ENCODE measurements at places on chromosomes 1 and 21.

- DNase-seq, result no peak
Measured at GRCh38 chr1:6211731-6212130, 5.8 kb downstream of the RNF207 start.

DNA sequence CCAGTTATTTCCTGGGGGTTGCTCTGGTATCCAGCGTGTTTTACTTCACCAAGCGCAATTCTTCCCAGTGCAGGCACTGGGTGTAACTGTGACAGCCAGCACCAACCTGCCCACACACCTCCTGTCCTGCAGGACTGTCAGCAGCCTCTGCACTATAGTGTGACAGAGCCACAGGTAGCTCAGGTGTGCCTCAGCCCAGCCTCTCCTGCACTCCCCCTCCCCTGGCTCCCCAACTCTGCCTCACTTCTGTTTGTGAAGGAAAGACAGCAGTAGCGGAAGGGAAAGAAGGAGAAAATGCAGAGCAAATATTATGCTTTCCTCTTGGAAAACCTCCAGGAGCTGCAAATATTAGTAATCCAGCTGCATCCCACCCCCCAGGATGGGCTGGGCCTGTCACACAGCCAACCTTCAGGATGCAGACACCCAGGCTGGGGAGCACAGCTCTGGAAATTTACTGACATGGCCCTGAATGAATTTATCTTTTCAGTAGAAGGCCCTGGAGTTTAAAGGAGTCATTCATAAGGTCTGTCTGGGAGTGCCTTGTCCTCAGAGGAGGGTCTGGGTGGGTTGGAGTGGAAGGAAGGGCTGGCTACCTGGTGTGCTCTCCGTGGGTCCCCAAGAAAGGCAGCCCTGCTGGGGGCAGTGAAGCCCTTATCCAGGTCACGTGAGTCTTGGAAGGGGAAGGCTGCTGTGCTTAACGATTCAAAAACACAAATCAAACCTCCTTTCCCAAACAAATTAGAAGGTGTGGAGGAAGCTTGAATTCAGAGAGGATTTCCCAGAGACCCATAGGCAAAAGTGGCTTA, 20.9 kb downstream of the CAPN2 start:
- no peak for DNase-seq

DNA sequence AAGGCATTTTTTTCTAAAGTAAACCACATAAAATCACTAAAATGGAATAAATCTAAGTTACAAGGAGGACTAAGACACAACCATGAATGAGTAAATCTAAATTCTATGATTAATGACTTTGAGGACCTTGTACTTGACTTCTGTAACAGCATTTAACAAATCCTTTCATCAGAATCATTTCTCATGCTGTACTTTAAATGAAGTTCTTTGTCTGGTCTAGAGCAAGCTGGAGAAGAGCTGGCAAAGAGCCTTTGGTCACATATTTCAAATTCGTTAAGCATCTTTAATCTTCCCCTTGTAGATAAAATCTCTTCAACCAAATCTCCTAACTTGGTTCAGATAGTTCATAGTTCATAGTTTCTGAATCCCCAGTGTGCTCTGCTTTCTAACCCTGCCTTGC, 405.4 kb downstream of the PTPRC start:
- DNase-seq, result no peak

DNA sequence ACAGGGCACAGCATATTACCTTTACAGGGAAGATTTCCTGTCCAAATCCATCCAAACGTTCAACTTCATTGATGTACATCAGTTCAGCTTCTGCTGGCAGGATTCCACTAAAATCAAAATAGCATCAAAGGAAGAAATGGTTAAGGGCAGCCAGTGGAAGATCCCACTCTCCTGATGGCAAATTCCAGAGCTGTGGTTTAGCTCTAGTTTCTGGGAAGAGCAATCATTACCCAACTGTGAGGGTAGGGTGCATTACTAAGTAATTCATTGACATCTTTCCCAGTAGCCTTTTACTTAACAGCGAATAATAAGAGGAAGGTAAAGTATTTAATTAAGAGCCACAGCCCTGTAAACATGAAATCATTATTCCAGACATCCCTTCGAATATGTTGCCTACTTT, 120.7 kb downstream of the SMYD2 start:
- no peak for DNase-seq

DNA sequence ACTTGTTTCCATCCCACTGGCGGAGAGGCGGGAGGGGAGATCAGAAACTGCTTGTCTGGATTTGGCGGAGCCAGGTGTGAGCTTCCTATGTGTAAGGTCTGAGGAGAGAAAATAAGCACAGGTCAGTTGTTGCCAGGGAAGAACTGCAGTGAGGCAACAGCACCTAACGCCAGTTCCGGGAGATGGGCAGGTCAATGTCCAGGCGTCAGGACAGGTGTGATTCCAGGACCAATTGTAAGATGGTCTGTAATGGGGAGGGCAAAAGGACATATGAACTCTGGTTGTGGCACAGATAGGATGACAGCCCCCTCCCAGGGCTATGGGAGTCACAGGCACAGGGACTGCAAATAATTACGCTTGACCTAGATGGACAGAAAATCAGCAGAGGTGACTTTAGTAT, 9.6 kb upstream of the KCNE1 start:
- DNase-seq, result no peak

DNA sequence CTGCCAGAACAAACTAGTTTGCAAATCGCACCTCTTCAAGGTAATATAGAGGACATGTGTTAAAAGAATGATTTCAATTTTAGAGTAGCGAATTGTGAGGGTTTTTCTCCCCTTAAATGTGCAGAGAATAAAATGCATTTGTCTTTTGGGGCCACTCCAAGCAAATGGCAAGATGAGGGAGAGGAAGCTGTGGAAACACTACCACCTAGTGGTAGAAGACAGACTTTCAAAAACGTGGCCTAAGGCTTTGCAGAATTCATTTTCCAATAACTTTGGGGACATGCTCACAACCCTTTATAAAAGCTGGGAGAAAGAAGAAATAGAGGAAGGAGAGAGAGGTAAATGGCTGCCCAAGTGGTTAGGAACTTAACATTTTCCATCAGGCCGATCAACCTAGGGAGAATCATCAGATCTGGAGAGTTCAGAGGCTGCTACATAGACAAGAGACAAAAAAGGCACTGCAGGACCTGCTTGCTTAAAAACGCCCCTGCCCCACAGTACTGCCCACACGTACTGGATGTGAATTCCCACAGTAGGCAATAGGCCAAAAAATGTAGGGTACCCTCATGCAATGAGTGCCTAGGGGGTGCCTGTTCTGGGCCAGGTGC, 15.7 kb upstream of the RCAN1 start:
- peak; percentile 83 for DNase-seq

DNA sequence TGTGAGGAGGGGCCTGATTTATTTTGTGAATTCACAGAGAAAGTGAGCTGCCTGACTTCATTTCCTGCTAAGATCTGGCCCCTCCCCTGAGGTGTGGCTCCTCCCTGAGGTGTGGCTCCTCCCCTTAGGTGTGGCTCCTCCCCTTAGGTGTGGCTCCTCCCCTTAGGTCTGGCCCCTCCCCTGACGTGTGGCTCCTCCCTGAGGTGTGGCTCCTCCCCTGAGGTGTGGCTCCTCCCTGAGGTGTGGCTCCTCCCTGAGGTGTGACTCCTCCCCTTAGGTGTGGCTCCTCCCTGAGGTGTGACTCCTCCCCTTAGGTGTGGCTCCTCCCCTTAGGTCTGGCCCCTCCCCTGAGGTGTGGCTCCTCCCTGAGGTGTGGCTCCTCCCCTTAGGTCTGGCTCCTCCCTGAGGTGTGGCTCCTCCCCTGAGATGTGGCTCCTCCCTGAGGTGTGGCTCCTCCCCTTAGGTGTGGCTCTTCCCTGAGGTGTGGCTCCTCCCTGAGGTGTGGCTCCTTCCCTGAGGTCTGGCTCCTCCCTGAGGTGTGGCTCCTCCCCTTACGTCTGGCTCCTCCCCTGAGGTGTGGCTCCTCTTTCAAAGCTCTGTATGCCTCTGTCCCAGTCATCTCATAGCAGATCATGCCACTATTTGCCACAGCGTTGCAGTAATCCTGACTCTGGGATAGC, 26.9 kb upstream of the LRRC3 start:
- peak; percentile 59 for DNase-seq

- no peak for DNase-seq
Measured at GRCh38 chr1:11245904-11246719, 16.2 kb downstream of the MTOR start.

DNA sequence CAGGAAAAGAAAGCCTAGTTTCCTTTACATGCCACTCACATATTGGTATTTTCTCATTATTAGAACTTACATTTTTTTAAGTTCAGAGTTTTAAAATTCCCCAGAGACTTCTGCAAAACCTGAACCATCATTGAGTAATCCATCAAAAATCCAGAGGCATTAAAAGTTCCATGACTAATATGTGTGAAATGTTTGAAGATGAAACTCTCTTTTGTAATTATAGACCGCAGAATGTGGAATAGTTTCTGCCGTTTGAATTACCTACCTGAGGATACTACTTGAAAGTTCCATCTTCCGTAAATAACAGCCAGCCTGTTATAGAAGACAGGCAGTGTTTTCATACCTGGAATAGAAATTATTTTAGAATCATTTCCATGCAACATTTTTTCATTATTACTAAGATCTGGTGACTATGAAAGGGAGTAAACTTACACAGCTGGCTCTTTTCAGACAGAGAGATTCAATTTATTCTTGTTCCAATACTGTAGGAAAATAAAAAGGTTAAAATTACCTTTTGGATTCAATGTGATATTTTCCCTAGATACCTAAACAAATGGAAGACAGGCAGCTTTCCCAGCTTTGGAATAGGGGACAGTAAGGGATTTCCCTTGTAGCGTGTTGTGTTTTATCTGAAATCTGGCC, 131.4 kb downstream of the ST6GALNAC5 start:
- DNase-seq, result no peak

- DNase-seq, result no peak
Measured at GRCh38 chr1:13967707-13968106, 267.7 kb downstream of the PRDM2 start.

DNA sequence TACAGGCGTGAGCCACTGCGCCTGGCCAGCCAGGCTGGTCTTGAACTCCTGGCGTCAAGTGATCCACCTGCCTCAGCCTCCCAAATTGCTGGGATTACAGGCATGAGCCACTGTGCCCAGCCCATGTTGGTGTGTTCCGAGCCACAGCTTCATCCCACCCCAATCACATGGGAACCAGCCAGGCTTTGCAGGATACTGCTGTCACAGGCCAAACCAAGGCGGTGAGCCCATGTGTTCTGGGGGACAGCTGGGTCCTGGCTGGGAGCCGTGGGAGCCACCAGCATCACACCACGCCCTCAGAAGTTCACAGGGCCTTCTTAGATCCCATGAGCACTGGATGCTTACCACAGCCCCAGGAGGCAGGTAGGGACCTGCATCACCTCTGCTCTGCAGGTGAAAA, 56.9 kb downstream of the DHRS3 start:
- DNase-seq, result no peak

- no peak for DNase-seq
Measured at GRCh38 chr1:109024646-109025045, 17.3 kb downstream of the WDR47 start.

GRCh38 chr1:108505763-108506070, 54.2 kb upstream of the EEIG2 start:
- DNase-seq, result no peak

- DNase-seq, result peak; percentile 7
Measured at GRCh38 chr1:244052016-244052727, 1.1 kb downstream of the ZBTB18 start.

- DNase-seq, result no peak
Measured at GRCh38 chr1:53255031-53255430, 16.7 kb upstream of the MAGOH start.

DNA sequence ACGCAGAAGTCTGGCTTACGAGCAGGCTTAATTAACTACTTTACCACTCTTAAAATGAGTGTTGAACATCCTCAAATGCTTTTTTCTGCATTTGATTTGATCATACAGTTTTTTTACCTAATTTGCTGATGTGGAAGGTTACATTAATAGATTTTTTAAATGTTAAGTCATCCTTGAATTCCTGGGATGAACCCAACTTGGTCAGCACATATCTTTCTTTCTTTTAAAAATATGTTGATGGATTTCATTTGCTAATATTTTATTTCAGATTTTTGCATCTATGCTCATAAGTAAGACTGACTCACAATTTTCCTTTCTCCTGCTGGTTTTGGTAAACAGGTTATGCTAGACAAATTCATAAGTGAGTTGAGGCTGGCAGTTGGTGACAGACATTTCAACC, 82.9 kb downstream of the LHX4 start:
- DNase-seq, result no peak

DNA sequence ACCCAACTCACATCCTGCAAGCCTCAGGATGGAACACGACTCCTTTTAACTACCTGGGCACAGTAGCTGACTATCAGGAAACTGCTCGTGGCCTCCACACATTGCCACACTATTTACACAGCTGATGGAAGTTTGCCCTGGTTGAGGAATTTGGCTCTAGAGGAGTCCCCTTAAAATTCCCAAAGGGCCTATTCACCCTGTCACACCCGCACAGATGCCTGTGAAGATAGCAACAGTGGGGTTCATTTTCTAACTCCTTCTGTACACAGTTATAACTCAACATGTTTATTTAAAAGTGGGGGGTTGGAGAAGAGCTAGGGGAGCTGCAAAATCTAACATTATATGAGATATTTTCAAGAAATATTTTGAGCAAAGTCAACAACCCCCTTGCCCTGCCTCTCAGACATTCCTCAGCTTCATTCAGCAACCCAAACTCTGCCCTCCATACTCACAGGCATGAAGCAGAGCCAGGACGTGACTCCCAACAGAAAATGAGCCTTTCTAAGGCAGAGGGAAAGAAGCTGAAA, 35.8 kb upstream of the CCN1 start:
- DNase-seq, result no peak

- no peak for DNase-seq
Measured at GRCh38 chr1:191290441-191290840, 812.8 kb upstream of the BRINP3 start.

- DNase-seq, result peak; percentile 41
Measured at GRCh38 chr1:167455786-167456446, 62.4 kb downstream of the CD247 start.

DNA sequence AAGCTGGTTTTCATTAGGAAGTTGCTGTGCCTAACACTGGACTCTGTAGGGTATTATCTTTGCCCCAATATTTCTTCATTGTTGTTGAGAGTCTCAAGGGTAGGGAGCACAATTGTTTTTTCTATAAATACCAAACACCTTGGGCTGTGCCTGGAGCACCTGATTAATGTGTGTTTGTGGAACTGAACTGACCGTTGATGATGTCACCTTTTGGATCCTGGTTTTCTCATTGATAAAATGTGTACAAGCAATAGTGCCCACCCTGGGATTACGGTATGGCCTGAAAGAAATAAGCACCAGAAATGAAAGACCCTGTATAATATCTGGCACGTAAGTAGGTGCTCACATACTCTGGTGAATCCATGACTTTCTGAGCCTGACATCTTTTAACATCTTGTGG, 39.3 kb downstream of the KCNA2 start:
- DNase-seq, result no peak

- no peak for DNase-seq
Measured at GRCh38 chr1:18302788-18303413, 177.8 kb upstream of the KLHDC7A start.

DNA sequence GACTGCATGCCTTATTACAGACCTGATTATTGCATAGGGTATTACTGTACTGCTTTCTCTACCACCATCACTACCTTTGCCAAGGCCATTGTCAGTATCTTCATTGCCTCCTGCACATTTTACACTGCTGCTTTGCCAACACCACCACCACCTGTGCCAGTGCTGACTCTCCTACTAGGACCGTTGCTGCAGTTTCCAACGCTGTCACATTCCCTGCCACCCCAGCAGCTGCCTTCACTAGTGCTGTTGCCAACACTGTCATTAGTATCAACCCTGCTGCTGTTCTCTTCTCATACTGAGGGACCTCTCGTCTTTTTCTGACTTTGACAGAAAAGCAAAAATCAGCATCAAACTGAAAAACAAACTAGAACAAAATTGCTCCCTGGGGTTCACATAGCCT, 394.9 kb upstream of the B3GALT2 start:
- no peak for DNase-seq

Data from suppressor macrophage (primary cell).